Non-pigmented ciliary epithelial cell (primary cell): ENCODE measurements at places on chromosomes 5 and 9.
A peak's percentile ranks its signal among the peaks of the same experiment; 100 is the strongest.

DNA sequence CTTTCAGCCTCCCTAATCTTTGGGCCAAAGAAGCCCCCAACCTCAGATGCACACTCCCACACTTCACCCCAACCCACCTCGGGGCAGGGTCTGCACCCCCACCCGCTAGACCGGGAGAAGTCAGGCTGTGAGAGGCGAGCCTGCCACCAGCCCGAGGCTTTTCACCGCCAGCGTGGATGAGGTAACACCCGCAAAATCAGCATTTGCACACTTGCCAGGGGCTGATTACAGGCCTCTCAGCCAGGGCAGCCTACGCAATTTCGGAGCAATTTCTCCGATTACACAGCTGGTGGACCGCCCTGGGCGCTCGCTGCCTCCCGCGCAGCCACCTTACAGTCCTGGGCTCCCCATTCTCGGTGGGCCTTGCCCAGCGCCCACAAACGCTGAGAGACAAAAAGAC lies 68.5 kb downstream of the FOXD1 start:
- DNase-seq, result no peak

DNA sequence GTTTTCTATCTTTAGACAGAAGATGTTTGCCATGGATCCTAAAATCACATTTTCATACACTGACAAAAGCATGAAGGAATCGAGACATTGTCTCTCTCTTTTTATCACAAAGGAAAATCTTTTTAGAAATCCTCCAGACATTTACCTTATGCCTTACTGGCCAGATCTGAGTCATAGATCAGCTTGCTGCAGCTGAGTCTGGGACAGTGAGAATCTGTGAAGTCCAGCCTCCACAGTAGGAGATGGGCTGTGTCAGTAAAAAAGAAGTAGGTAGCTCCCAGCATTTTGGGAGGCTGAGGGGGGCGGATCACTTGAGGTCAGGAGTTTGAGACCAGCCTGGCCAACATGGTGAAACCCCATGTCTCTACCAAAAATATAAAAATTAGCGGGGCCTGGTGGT lies 333.4 kb upstream of the ZNF462 start:
- DNase-seq, result no peak

- DNase-seq, result no peak
Measured at GRCh38 chr9:95090023-95090791, 227.3 kb downstream of the FANCC start.

- DNase-seq, result no peak
Measured at GRCh38 chr9:35791297-35791921, at the start of gene NPR2. NPR2 (plus strand) TSS chr9:35791591; CDS start chr9:35792409, 818 bp downstream.

GRCh38 chr5:31553863-31554262 lies 21.8 kb downstream of the C5orf22 start:
- DNase-seq, result no peak

DNA sequence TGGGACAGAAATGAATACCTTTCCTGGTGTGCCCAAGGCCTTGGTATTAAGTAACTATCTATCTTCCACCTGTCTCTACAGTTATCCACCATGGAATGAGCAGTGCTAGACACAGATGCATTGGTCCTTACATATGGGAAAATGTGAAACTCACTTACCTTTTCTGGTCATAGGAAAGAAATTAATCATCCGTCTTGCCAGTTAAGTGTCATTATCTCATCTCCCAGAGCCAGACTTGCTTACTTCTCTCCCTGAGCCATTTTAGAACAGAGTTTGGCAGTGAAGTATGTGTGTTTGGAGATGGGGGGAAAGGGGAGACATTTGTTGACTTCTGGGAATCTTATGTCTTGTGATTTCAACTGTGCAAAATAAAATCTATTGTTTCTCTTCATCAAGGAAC lies 1211.0 kb upstream of the CDH6 start:
- no peak for DNase-seq

DNA sequence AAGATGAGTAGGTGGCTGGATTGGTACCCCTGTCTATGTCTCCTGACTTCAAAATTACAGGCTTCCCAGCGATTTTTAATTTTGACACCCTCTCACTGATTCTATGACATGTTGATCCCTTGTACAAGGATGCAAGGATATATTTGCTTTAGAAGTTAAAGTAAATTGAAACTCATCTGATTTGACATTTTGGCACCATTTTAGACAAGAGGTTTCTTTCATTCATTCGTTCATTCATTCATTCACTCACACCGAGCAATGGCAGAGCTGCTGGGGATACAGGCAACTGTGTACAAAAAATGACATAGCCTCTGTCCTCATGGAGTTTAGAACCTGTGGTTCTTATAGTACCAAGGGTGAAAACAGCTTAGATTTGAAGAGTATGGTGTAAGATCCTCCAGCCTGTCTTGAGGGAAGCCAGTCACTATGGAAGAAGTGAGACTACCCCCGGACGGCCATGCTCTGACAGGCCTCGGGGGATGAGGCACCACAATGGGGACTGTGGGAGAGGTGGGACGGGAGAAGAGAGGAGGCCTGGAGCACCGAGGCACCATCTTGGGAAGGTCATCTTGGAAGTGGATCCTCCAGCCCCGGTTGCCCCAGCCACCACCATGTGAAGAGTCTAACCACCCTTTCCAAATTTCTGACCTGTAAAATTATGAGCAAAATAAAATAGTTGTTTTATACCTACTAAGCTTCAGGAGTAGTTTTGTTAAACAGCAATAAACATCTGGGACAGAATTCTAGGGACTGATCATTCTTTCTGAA lies 16.2 kb downstream of the STC2 start:
- DNase-seq, result no peak

- peak; percentile 6 for DNase-seq
Measured at GRCh38 chr5:76544268-76544926, 78.8 kb downstream of the F2RL2 start.
